Activated naive CD8-positive, alpha-beta T cell treated with anti-CD3 and anti-CD28 coated beads, Interleukin-2, amount 50 U/mL, for 16 hours (primary cell): ENCODE measurements at places on chromosomes 7 and 10.

DNA sequence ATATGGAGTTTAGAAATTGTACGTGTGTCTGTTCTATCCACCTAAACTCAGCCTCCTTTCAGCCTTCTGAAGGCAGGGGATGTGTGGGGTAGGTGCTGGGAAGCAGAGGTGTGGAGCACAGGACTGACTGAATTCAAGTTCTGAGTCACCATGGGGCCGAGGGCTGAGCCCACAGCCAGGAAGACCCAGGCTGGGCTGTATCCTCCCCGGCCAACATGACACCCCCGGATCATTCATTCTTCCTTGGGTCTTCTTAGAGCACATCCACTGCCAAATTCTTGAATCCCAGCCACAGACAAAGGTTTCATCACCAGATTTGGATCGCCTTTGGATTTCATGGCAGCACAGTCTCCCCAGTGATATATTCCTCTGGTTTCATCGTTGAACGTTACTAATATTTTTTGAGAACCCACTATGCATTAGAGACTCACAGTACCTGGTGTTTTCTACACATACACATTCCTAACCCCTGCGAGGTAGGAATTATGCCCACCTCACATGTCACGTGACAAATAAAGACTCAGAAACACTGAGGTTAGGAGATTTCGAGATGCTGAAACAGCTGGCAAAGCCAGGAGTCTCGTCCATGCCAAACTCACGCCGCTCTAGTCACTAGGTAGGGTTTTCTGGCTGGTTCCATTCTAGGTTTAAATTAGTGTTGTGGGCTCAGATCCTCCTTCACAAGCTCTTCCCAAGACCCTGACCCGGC, 26.9 kb downstream of the CCDC3 start:
- DNase-seq: no peak

- DNase-seq: no peak
These were observed 222.3 kb downstream of the SFMBT2 start for GRCh38 chr10:7188456-7189050.

GRCh38 chr7:89311886-89312285, 516.3 kb upstream of the TEX47 start:
- no peak for DNase-seq

GRCh38 chr7:116547347-116547746, 22.5 kb downstream of the CAV1 start:
- DNase-seq: no peak

DNA sequence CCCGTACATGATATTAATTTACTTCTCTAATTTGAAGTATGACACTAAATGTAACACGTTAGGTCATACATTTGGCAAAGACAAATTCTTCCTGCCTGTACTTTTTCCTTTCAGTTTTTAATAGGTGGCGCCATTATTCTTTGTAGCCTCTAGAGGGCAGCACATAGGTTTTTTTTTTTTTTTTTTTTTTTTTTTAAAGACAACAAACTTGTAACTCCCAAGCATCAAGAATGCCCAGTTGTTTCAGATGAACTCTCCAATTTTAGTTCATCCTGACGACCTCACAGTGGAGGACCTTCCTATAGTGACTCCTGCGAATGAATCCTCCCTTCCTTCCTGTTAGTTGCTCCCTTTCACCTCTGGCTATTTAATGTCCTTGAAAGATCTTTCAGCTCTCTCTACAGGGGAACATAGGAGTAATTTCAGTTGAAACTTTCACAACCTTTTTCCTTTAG, 139.3 kb upstream of the HDAC9 start:
- no peak for DNase-seq

DNA sequence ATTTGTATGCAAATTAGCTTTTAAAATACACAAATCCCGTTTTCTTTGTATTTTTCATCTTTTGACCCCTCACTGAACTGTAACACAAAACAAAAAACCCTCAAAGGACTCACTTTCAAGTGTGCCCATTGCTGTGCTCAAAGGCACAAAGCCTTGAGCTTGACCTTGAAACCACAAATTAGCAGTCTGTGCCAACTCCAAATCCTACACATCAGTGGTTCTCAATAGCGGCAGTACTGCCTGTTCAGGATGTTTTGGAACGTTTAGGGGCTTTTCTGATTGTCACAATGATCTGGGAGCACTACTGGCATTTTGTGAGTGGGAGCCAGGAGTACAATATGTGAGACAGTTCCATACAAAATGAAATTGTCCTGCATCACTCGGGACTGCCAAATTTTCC, 55.5 kb downstream of the KDM7A start:
- DNase-seq: no peak

DNA sequence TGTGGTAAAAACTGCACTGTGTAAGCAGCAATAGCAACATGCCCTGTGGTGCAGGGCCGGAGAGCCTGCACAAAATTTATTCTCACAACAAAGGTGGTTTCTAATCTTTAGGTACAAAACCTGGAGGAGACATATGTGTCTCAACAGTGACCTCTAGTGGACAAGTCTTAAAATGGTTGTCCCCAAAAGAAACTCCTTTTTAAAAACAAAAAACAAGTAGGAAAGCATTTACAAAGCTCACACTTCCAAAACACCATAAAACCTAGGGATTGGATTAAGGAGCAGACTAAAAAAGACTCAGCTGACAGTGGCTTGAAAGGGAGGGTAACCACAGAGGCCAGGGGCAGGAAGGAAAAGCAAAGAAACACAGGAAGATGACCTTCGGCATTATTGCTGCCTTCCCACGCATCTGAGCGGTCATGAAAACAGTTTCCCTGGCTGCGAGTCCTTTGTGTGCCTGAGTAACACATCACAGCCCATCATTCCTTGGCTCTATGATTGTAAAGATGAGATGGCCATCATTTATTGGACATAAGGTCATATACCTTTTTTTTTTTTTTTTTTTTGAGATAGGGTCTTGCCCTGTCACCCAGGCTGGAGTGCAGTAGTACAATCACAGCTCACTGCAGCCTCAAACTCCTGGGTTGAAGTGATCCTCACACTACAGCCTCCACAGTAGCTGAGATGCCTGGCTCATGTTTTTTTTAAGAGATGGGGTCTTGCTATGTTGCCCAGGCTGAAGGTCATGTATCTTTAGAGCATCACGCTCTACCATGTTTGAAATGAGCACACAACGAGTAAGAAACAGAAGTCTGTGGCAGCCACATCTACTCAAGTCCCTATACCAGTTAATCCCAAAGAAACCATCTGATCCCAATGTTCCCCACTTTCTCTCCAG, 39.5 kb downstream of the RSU1 start:
- no peak for DNase-seq

GRCh38 chr10:72323771-72324191, 30.9 kb downstream of the DNAJB12 start:
- DNase-seq: no peak

DNA sequence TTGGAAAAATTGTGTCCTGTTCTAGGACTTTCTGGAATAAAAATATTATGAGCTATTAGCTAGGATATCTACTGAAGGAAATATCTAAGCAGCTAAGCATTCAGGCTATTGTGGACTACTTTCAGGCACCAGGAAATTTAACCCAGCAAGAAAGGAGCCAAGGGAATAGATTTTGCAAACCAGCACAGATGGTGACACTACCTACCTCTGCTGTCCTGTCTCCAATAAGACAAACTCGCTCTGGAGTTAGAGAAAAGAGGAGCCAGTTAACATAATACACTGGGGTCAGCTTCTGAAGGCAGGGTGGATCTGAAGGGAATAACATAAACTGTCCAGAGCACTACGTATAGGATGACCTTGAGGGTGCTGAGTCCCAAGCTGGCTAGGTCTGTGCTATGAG, 223.7 kb upstream of the PRSS58 start:
- no peak for DNase-seq

GRCh38 chr7:81491573-81491972, 278.3 kb downstream of the HGF start:
- DNase-seq: no peak

- no peak for DNase-seq
These were observed 14.8 kb upstream of the CFAP46 start for GRCh38 chr10:132957131-132957530.
